ENCODE measurements at places on chromosomes 5 and 9. TPM values are rescaled to one million over a fixed set of nuclear protein-coding genes. Genes with fewer than 3 reads are reported as not detected.

DNA sequence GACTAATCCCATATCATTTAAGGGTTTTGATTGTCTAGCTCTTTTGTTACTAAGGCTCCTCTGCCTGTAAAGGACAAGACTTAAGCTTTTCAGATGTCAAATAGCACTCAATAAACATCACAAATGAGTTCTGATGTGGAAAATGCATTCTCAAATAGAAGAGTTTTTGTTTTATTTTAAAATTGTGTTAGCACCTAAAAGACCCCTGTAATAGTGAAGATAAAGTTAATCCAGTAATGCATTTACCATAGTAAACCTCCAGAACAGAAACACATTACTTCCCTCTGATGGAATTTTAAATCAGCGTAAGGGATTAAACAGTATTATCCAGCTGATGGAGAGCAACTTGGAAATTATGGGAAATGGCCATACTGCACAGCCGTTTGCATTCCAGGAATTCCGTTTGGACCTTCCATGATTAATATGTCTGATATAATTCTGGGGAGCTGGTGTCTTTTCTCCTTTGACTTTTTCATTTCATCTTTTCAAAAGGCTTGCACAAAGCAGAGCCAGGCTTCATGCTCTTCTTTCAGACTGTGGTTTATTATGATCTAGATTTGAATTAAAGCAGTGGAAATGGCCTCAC, 105.6 kb downstream of the PPP2R2B start:
- no peak overlapping the region for H3K27ac ChIP-seq
- no peaks in the 10 kb centered on the region for H3K27me3 ChIP-seq
- DNase-seq, result no peak
- no peaks in the 10 kb centered on the region for H3K36me3 ChIP-seq
- no peaks in the 10 kb centered on the region for H3K4me1 ChIP-seq

DNA sequence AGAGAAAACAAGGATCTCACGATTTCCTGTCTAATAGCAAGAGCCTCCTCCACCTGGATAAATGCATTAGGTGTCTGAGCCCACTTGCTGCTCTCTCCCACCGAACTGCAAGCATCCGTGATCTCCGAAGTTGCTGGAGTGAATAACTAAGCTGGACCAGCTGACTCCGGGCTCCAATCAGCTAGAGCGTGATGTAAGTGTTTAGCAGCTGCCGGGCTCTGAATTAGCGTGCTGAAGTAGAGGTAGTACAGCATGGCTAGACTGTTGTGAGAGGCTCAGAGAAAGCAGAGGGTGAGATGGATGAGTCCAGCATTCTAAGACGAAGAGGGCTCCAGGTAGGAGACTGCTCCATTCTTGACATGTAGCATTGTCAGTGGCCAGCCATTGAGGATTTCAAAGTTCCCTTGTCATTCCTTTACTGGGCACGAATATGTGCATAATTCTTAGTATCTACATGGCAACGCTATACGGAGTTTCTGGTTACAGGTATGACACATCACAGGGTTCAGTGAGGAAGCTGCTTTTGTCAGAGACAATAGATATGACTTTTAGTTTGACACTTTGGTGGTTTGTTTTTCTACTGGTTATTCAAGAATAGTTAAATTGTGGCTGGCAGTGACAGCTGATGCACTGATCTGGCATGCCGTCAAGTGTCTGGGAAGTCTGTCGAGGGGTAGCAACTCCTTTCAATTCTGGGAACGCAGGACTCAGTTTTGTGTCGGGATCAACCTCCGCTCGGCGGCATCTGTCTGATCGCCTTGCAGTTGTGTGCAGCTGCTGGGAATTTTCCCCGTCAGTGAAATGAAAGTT, 232.6 kb downstream of the MAST4 start:
- peak; percentile 95 for DNase-seq
- peak overlapping the region; percentile 96 for H3K27ac ChIP-seq
- no peaks in the 10 kb centered on the region for H3K36me3 ChIP-seq
- peaks cover 8% of the 10 kb centered on the region for H3K4me1 ChIP-seq
- H3K27me3 ChIP-seq, result peaks cover 3% of the 10 kb centered on the region
- H3K4me3 ChIP-seq, result peak overlapping the region; percentile 54

DNA sequence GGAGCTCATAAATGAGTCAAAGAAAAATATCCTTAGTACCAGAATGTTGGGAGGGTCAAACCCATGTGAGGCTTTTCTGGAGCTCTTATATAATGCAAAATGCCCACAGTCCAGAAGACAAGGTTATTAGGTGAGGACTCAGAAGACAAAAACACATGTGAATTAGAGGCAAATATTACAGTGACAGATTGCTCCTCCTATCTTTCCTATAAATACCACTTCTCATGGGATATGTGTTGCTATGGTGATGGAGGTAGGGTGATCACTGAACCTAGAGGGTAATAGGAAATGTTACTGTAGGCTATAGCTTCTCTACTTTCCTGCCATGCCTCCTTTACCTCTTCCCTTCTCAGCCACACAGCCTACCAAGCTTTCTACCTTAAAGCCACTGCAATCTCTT, 264.6 kb downstream of the SEC61B start:
- H3K27ac ChIP-seq, result no peak overlapping the region
- H3K27me3 ChIP-seq, result no peaks in the 10 kb centered on the region
- no peaks in the 10 kb centered on the region for H3K36me3 ChIP-seq
- H3K4me3 ChIP-seq, result no peak overlapping the region
- no peak for DNase-seq

GRCh38 chr5:143775258-143775657, 36.7 kb upstream of the HMHB1 start:
- H3K4me3 ChIP-seq, result no peak overlapping the region
- no peaks in the 10 kb centered on the region for H3K27me3 ChIP-seq
- DNase-seq, result no peak
- H3K4me1 ChIP-seq, result peaks cover 7% of the 10 kb centered on the region
- H3K27ac ChIP-seq, result no peak overlapping the region

The IRX1 gene
- 0.35 TPM for polyA plus RNA-seq

The EXOSC2 gene
- 27.4 TPM for polyA plus RNA-seq

The LCN15 gene
- 0.91 TPM for polyA plus RNA-seq

All from muscle of leg (tissue), 16 donors.